ENCODE measurements at places on chromosomes 13 and 19. TPM values are rescaled to one million over a fixed set of nuclear protein-coding genes. Genes with fewer than 3 reads are reported as not detected.
A peak's percentile ranks its signal among the peaks of the same experiment; 100 is the strongest.

CFAP97D2 gene
- total RNA-seq, result not detected

- DNase-seq, result no peak
- no peaks in the 10 kb centered on the region for H3K27me3 ChIP-seq
- no peak overlapping the region for H3K4me3 ChIP-seq
- no peaks in the 10 kb centered on the region for H3K4me1 ChIP-seq
Observed at GRCh38 chr13:80166352-80166751, 174.6 kb downstream of the SPRY2 start.

DNA sequence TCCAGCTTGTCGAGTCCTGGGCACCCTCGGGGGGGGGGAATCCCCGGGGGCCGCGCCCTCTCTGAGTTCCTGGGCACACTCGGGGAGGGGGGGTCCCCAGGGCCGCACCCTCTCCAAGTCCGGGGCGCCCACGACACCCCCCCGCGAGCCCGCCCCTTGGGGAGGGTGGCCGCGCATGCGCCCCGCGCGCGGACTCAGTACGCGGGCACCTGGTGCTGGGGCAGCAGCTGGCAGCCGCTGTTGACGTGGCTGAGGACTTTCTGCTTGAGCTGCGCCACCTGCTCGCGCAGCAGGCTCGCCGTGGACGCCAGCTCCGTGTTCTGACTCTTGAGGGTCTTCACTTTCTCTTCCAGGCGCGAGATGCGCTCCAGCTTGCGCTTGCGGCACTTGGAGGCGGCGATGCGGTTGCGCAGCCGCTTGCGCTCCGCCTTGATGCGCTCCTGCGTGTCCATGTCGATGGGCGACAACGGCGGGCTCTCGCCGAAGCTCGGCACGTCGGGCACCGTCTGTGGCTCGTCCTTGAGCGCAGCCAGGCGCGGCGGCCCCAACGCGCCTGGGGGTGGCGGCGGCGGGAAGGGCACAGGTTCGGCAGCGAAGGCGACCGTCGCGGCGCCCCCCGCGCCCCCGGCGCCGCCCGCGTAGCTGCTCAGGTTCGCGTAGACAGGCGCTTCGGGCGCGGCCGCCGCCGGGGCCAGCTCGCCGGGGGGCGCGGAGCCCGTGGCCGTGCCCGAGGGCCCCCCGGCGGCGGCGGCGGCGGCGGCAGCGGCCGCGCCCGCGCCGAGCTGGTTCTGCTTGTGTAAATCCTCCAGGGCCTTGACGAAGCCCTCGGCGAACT, 958 bp downstream of the JUND start:
- peak overlapping the region; percentile 97 for H3K27ac ChIP-seq
- H3K27me3 ChIP-seq, result peaks cover 1% of the 10 kb centered on the region
- peaks cover 42% of the 10 kb centered on the region for H3K36me3 ChIP-seq
- peak; percentile 94 for DNase-seq
- H3K4me1 ChIP-seq, result peaks cover 42% of the 10 kb centered on the region

DNA sequence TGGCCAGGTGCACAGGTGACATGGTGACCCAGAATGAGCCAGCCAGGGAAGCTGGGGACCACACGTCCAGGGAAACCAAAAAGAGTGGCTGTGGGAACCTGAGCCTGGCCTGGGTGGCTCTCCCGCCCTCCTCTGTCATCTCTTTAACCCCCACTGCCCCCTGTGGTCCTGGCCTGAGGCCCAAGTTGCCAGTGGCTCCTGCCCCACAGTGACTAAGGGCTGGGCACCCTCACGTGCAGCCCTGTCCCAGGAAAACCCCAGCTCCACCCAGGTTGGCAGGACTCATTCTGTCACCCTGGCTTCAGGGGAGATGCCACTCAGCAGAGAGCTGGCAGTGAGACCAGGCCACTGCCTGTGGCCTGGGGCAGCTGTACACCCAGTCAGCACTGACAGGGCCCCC, 30.6 kb upstream of the ISYNA1 start:
- peaks cover 18% of the 10 kb centered on the region for H3K4me1 ChIP-seq
- peaks cover 10% of the 10 kb centered on the region for H3K36me3 ChIP-seq
- H3K27ac ChIP-seq, result no peak overlapping the region
- H3K4me3 ChIP-seq, result no peak overlapping the region

DNA sequence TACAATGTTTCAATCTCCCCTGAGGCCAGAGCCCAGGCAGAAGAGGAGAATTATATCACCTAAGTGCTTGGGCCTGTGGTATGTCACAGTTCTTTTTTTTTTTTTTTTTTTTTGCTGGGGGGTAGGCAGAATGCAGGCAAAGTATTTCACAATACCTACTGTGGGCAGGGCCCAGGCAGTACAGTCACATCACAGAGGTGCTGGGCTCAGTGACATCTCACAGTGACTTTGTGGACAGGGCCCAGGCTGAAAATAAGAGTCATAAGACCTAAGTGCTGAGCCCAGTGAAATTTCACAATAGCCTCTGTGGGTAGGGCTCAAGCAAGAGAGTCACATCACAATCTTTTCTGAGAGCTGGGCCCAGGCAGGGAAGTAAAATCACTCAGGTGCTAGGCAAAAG, 15.9 kb upstream of the ZNF208 start:
- no peaks in the 10 kb centered on the region for H3K36me3 ChIP-seq
- no peaks in the 10 kb centered on the region for H3K27me3 ChIP-seq
- no peak for DNase-seq
